ENCODE measurements at places on chromosomes 12 and 14.
A peak's percentile ranks its signal among the peaks of the same experiment; 100 is the strongest.

- no peak for DNase-seq
Observed at GRCh38 chr14:89640141-89640540, 223.1 kb upstream of the FOXN3 start.

- DNase-seq = no peak
Observed at GRCh38 chr12:132505105-132505851, 15.3 kb downstream of the FBRSL1 start.

DNA sequence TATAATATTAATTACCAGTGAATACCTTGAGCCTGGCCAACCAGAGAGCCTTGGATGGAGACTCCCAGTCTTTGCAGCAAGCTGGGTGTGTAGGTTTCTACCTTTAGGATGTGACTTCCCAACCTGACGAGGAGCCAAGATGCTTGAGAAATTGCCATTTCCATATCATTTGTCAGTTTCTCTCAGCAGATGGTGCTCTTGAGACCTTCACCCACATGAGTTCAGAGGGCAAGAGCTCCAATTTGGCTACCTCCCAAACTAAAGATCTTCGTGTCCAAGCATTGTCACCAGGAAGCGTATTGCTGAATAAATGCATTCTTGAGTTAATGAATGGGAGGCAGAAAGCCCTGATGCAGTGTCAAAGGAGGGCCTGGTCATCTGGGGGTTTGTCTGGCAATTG lies 106.4 kb upstream of the TBX5 start:
- DNase-seq = no peak

DNA sequence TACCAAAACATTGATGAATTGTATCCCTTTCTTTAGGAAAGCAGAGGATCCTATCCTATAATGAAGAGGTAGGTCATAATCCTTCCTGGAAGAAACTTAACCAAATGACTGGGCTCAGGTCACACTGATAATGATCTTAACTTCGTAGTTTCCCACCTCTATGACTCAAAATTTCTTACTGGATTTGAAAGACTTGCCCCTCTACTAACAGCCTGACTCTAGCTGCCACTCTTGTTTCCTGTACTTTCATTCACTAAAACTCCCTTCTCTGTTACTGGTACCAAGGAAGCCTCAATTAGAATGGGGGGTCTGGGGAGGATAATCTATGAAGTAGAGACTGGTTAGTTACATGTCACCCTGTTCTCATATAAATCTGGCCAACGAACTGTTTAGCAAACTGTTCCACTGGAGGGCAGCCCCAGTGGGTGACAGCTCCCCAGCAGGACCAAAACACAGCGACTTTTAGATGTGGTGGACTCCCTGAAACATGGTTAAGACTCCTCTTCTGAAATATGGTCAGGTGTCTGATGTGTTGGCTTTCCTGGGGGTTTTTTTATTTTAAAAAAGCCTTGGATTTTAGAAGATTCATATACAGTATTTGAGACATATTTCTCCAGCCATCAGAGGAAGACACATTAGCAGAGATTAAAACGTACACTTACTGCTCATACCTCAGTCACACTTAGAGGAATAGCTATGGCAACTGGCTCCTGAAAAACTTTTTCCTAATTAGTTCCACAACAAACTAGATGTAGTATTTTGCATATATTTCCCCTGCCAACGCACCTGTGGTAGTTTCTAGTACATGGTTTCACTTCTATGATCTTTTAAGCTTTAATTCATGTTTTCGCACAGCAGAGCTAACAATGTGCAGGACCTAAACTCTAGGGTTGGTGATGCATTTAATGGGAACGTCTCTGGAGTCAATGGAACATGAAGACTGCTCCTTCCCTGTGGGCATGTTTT lies 72.3 kb downstream of the ACADS start:
- DNase-seq = no peak

DNA sequence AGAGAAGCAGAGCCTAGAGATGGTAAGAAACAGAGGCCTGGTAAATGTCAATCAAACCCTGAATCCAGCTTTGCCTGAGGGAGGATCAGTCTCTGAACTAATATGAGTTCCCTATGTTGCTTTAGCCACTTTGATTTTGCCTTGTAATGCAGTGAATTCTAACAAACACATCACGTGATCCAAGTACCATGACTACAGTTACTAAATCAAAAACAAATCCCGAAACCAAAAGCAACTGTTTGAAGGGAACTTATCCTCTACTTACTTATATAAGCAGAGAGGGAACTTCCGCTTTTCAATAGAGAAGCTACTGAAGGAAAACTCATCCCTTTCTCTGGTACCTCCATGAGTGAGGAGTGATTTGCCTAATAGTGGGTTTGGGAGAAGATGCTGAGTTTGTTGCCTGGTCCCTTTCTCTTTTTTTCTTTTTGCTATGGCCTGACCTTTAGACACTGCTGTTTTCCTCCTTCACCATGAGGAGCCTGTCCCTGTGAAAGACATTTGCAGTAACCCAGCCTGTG lies 7.7 kb upstream of the PPTC7 start:
- no peak for DNase-seq

DNA sequence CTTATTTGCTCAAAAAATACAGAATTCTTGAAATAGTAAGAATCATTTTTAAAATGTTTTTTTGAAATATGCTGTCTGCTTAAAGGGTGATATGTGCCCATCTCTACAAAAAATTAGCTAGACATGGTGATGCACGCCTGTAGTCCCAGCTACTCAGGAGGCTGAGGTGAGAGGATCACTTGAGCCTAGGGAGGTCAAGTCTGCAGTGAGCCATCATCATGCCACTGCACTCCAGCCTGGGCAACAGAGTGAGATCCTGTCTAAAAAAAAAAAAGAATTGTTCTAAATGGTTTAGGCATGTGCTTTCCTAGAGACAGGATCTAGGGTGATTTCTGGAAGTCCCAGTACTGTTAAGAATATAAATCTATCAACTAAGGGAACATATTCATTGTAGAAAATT lies 75.6 kb upstream of the HECTD1 start:
- DNase-seq = no peak

DNA sequence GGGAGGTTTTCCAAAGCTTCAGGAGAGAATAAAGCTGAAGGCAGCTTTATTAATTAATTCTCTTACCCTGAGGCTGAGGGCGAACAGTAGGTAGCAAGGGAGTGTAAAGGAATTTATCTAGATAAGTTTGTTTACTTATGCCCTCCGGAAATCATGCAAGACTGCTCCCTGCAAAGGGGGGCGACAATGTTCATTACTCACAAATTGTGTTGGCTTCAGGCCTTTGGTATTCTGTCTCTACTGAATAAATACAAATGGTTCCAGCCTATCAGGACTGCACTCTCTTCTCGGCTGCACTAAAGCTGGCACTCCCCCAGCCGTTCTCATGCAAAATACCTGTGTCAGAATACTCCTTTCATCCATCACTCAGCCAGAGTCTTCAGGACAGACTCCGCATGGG lies 120.8 kb downstream of the PPHLN1 start:
- DNase-seq = no peak

DNA sequence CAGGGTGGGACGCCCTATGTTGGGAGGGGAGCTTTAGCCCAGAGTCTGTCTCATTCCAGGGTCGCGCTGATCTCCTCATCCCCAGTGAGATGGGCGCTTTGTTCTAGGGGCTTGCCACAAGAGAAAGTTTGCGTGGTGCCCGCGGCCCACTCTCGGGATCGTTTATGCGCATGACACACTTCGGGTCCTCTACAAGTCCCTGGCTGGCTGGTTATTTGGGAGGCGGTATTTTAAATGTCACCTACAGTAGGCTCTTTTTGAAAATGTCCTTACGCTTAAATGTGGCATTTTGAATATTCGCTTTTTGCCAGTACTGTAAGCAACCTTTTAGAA lies 541 bp downstream of the GOLT1B start:
- DNase-seq = no peak

DNA sequence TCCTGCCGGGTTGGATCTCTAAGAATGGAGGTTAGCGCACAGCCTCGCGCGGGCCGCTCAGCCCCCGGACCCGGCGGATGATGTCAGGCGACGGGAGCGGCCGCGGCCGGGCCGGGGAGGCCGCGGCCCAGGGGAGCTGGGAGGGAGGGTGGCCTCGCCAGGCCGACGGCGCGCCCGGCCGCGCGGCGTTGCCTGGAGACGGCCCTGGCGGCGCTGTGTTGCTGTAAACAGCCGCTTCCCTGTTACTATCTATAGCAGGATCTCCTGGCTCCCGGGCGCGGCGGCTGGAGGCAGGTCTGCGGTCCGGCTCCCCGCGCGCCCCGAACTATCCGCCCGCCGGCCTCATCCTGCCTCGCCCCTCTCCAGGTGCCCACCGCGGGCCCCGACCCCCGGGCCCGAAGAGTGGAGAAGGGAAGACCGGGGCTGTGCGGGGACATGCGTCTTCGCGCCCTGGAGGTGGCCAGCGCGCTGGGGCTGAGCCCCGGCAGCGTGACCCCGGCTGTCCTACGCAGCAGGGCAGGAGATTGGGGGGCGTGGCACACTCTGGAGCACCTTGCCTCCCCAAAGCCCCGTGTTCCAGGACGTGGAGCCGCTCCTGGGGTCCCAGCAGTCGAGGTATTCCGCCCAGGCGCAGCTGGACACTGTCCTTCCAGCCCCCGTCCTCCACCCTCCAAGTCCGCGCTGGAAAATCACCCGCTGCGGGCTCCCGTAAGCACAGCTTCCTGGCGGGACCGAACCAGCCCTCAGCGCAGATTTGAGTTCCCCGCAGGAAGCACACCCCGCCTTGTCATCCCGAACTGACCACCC lies 1.4 kb upstream of the FOS start:
- DNase-seq = peak; percentile 96

DNA sequence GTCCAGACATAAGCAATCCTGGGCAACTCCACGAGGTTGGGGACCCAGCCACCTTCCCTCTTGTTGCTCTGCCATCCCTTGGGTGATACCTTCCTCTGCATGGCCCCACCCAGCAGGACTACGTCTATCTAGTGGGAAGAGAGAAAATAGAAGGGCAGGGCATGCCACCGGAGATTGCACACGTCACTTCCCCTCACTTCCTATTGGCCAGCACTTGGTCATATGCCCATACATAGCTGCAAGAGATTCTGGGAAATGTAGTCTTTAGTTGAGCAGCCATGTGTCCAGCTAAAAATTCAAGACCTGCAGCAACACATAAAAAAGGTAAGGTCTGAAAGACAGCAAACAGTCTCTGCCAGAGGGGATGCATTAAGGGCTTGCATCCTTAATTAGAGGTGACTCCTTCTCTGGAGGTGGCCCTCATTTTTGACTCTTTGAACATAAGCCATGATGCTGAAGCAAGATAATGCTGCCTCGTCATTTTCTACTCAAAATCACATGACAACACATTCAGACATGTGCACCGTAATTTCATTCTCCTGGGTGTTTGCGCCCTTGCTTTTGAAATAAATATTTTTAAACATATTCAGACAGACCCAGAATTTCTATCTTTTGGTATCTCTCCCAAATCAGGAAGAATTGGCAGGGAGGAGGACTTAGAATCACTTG lies 91.8 kb upstream of the PWP1 start:
- DNase-seq = no peak

DNA sequence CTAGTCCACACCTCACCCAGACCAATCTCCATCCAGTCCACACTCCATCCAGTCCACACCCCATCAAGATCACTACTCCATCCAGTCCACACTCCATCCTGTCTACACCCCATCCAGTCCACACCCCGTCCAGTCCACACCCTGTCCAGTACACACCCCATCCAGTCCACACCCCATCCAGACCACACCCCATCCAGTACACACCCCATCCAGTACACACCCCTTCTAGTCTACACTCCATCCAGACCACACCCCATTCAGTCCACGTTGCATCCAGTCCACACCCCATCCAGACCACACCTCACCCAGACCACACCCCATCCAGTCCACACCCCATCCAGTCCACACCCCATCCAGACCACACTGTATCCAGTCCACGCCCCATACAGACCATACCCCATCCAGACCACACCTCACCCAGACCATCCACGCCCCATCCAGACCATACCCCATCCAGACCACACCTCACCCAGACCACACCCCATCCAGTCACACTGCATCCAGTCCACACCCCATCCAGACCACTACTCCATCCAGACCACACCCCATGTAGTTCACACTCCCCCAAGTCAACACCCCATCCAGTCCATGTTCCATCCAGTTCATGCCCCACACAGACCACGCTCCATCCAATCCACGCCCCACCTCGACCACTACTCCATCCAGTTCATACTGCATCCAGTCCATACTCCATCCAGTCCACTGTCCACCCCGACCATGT lies 116.6 kb upstream of the RTL1 start:
- peak; percentile 16 for DNase-seq

DNA sequence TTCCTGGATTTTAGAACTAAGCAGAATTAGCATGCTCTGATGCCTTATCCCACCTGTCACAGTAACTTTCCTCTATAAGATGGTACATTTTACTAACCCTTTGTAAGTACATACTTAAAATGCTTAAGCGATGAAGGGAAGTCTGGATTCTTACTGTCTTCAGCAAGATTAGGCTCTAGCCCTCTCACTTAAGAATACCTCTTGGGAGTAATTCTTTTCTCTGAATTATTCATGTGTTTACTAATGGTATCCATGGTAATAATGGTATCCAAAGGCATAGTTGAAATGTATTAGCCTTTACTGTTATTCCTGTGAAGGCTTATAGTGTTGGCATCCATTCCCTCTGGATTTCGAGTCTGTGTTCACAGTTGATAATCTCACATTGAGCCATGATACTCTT lies 176.9 kb downstream of the MON2 start:
- DNase-seq = no peak

- peak; percentile 54 for DNase-seq
Observed at GRCh38 chr12:112169966-112170365, 44.6 kb downstream of the TRAFD1 start.

DNA sequence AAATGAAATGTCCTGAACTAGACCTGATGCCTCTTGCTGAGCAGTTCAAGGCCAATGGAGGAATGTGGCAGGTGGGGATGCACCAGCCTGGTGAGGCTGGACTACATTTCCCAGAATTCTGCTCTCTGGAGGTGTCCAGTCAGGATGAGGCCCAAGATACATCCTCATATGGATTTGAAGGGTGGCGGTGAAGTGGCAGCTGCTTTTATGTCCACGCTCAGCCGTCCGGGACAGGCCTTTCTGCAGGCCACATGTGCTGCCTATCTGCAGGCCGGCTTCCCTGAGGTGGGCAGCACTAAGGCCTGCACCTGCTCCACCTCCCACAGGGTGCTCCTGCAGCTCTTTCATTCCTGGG lies 230.2 kb downstream of the BCL11B start:
- DNase-seq = peak; percentile 54

GRCh38 chr12:67501362-67501761 lies 147.2 kb upstream of the DYRK2 start:
- no peak for DNase-seq

DNA sequence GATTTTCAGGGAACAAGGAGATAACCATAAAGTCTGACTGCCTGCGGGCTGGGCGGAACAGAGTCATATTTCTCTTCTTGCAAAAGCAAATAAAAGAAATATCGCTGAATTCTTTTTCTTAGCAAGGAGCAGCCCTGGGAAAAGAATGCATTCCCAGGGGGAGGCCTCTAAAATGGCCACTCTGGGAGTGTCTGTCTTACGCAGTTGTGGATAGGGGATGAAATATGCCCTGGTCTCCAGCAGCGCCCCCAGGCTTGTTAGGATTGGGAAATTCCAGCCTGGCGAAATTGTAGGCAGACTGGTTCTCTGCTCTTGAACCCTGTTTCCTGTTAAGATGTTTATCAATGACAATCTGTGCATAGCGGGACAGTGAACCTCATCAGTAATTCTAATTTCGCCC lies 40.5 kb downstream of the PCNX1 start:
- DNase-seq = no peak

GRCh38 chr12:132946246-132946820 lies 9.8 kb downstream of the ZNF605 start:
- DNase-seq = no peak

- DNase-seq = peak; percentile 72
Observed at GRCh38 chr12:112148031-112148513, 22.7 kb downstream of the TRAFD1 start.

Data from islet precursor cell (in vitro differentiated cells).